ENCODE measurements at places on chromosomes 7 and 10.

GRCh38 chr10:95201736-95202135, 7.7 kb downstream of the ACSM6 start:
- DNase-seq, result no peak

GRCh38 chr7:11404355-11404754, 427.6 kb downstream of the THSD7A start:
- DNase-seq, result no peak

DNA sequence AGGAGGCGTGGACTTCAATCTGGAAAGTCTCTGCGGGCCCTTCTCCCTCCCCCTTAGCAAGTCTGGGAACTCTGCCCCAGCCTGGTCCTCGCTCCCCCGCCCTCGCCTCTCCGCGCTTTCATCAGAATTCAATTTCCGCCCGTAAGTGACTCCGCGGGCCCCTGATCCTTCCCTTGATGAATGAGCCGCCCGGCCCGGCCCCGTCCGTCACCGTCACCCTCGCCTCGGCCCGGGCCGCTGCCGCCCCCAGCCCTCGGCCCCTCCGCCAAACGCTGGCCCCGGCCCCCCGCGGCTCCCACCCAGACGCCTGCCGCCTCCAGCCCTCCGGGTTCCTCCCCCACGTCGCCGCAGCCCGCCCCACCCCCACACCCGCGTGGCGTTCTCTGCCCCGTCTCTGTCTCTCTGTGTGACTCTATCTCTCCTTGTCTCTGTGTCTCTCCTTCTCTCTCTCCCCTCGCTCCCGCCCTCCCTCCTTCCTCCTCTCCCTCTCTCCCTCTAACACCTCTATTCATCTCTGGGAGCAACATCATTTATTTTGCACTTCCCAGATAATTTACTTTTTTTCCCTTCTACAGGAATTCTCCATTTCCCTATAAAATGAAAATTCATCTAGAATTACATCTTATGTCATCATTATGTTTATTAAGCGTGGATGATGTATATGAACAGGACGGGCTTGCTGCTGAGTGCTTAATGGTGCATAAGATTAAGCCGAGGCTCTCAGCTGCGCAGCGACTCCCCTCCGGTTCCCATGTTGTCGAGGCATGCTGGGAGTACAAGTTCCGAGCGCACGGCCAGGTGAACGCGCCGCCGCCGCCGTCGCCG, 91.2 kb upstream of the PAX2 start:
- peak; percentile 18 for DNase-seq

- no peak for DNase-seq
Observed at GRCh38 chr10:29957907-29958331, 101.5 kb downstream of the JCAD start.

GRCh38 chr7:7202375-7202720, 20.0 kb downstream of the C1GALT1 start:
- no peak for DNase-seq

DNA sequence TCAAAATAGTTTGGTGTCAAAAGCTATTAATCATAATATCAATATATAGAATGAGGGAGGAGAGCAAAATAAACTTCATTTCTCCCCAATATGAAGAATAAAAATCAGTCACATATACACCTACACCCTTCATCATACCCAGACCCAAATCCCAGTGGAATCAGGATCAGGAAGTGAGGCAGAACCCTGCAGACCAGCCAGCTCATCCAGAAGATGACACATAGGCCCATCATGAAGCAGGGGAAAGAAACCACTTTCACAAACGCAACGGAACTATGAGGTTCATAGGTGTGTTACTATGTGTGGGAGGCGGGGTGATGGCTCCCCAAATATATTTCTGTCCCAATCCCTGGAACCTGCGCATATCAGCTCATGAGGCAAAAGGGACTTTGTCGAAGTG, 89.0 kb downstream of the RSU1 start:
- no peak for DNase-seq

DNA sequence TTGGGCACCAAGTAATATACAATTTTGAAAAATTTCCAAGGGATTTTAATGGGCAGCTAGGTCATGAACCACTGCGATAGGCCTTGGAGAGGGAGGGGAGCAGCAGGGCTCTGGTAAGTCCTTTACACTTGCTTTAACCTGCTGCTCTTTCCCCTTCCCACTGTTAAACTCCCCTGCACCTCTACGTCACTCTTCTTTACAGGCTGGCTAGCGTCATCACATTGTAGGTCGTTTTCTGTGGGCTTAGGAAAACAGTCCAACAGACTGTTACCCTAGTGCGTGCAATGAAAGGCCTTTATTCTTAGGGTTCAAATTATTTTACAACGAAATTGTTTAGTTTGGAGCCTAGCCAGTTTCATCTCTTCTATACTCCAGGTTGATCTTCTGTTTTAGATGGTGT, 235.7 kb downstream of the AUTS2 start:
- DNase-seq, result no peak

- DNase-seq, result no peak
Observed at GRCh38 chr10:115861864-115862263, 411.1 kb downstream of the GFRA1 start.

- DNase-seq, result no peak
Observed at GRCh38 chr10:90969121-90969534, 48.2 kb upstream of the ANKRD1 start.

DNA sequence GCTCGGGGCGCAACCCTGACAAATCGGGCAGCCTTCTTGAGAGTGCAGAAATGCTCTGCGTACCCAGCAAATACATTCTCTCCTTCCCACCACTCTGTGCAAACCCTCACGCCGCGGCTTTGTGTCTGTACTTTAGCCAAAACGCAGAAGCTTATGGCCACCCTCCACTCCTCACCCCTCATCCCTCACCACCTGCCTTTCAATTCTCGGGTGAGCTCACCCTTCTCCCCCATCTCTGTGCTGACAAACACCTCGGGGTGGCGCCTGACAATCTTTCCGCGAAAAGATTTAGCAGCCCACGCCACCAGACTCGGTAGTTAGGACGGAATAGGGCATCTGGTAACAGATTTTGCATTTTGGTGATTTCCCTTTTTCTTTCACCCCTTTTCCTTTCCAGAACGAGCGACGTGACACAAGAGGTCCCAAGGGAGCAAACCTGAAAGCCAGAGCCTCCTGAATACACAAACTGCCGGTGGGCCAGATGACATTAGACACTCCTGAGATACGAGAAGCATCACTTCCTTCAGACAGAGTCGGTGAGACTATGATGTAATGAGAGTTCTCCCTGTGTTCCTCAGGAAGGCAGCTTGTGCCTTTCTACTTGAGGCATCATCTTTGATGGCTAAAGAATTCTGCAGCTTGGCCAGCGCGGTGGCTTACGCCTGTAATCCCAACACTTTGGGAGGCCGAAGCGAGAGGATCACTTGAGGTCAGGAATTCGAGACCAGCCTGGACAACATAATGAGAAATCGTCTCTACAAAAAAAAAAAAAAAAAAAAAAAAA, 671 bp upstream of the ATAD1 start:
- DNase-seq, result no peak

GRCh38 chr10:31959461-31960173, 31.0 kb upstream of the ARHGAP12 start:
- DNase-seq, result no peak

DNA sequence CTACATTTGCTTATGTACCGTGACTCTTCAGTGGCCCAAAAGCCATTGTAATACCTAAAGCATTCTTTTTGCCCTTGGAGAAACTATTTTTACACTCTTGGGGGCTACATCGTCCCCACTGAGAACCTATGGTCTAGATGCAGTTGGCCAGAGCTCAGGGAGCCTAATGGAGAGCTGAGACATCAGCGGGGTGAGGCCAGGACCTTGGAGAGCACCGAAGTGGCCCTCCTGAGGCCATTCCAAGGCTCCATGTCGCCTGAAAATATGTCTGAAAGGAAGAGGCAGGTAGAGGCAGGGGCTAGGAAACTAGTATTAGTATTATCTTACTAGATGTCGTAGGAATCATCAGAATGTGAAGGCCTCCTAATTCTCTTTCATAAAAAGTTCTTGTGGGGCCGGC, 4.9 kb downstream of the PKD2L1 start:
- DNase-seq, result no peak

- no peak for DNase-seq
Observed at GRCh38 chr7:126529254-126529653, 723.5 kb downstream of the GRM8 start.

GRCh38 chr10:110577056-110577455, 9.6 kb downstream of the SMC3 start:
- peak; percentile 24 for DNase-seq

- DNase-seq, result no peak
Observed at GRCh38 chr10:10327934-10328333, 689.7 kb upstream of the CELF2 start.

- DNase-seq, result peak; percentile 37
Observed at GRCh38 chr7:107939573-107940489, 48.8 kb downstream of the DLD start.

GRCh38 chr7:923108-924041, 31.1 kb downstream of the ADAP1 start:
- no peak for DNase-seq

DNA sequence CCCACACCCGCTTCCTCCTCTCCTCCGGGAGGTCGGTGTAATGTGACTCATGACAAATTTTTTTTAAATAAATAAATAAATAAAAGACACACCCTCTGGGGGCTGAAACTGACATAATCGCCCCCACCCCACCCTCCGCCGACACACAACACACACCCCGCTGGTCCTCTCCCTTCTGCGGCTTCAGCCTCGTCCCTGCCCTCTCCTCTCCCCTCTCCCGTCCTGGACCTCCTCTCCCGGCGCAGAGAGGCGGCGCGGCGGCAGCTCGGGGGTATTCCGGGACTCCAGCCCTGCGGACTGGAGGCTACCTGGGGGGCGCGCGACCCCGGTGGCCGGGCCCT, 686 bp downstream of the ABI1 start:
- peak; percentile 58 for DNase-seq

GRCh38 chr10:110170142-110170971, 37.0 kb upstream of the MXI1 start:
- DNase-seq, result no peak

GRCh38 chr10:73591935-73592699, 975 bp upstream of the USP54 start:
- DNase-seq, result no peak

GRCh38 chr10:100340948-100341847, 5.8 kb upstream of the SCD start:
- DNase-seq, result no peak
